ENCODE measurements at places on chromosomes 1 and 21.

DNA sequence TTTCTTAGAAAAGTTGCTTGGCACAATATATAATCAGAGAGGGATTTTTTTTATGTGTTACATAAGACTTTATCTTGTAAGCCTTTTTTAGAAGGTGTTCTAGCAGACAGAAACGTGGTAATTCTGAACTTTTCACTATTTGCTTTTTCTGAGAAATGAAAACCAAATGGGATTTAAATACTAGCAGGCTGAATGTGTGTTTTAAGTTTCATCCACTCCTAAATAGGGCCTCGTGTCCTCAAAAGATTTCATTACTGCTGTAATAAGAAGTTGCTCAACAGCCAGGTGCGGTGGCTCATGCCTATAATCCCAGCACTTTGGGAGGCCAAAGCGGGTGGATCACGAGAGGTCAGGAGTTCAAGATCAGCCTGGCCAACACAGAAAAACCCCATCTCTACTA lies 44.7 kb upstream of the FMO2 start:
- no peak for DNase-seq

- DNase-seq = peak; percentile 55
These were observed 218.0 kb upstream of the GALNT2 start for GRCh38 chr1:229848752-229849677.

DNA sequence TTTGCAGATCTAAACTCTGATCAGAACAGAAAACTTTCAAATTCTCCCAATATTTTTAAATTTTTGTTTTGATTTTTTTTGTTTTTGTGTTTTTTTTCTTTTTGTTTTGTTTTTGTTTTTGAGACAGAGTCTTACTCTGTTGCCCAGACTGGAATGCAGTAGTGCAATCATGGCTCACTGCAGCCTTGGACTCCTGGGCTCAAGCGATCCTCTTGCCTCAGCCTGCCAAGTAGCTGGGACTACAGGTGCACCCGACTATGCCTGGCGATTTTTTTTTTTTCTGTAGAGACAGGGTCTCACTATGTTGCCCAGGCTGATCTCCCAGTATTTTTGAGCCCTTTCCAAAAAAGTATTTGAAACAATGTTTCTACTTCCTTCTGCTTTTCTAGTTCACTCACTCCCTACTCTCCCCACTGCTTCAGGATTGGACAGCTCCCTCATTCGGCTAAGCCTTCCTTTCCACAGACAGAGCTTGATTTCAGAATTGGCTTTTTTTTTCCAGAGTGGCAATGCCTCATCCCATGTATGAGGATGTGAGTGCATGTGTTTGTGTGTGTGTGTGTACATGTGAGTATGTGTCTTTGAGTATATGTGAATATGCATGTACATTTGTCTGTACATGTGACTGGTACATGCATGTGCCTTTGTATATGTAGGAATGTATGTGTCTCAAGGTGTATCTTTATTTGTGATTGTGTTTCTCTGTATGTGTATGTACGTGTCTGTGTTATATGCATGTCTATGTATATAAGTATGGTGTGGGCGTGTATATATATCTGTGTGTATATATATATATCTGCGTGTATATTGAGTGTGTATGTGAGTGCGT lies 11.9 kb downstream of the LHX4 start:
- DNase-seq = peak; percentile 37

DNA sequence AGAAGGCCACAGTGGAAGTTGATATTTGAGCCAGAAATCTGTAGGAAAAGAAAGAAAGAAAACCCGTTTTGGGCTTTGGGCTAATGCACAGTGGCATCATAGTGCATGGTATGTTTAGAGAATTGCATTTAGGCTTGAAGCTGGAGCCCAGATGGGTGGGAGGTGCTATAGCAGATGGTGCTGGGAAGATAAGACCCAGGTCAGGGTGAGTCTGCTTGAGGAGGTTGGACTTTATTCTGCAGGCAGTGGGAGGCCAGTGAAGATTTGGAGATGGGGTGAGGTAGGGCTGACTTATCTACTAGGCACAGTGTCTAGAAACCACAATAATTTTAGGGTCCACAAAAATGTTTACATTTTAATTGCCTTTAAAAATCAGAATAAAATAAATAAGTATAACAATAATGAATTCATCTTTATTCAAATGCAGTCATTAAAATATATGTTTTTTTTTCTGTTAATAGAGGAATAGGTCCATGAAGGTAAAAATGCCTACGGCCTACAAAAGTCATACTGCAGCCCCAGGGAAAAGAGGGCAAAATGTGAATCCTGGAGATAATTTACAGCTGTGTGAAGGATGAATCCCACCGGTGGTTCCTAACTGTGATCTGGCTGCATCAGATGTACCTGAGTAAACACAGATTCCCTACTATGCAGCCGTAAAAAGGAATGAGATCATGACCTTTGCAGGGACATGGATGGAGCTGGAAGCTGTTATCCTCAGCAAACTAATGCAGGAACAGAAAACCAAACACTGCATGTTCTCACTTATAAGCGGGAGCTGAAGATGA lies 8.7 kb downstream of the DNAJC6 start:
- DNase-seq = no peak

DNA sequence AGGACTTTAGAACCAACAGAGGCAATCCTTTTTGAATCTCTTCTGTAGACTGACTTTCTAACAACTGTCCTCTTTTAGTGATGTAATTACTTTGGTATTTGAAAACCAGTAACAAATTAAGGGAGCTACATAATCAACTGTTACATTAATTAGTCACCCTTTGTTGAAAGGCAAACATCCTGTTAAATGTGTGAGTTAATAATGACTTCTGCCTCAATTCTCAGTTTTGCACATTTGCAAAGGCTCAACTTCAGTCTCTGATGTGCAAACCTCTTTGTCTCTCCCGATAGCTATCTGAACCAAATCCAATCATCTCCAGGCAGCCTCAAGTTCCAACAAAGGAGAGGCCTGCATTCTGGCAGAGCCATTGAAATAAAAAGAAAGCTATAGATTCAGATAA lies 135.4 kb upstream of the C8B start:
- no peak for DNase-seq

- no peak for DNase-seq
These were observed 124.3 kb upstream of the SAMSN1 start for GRCh38 chr21:14670409-14670808.

DNA sequence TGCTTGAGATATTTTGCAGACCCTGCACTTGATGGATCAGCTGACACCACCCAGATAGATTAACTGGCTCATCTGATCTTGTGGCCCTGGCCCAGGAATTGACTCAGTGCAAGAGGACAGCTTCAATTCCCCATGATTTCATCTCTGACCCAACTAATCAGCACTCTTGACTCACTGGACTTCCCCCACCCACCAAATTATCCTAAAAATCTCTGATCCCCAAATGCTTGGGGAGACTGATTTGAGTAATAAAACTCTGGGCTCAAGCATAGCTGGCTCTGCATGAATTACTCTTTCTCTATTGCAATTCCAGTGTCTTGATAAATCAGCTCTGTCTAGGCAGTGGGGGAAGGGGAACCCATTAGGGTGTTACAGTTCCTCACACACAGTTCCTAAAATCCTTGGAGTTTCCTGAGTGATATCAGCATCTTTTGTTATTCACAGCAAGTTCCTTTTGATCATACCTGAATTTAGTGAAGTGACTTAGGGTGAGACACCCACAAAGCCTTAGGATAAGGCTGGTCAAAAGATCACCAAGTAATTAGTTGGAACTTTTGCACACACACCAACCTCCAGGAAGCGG lies 104.2 kb downstream of the COP1 start:
- peak; percentile 65 for DNase-seq

DNA sequence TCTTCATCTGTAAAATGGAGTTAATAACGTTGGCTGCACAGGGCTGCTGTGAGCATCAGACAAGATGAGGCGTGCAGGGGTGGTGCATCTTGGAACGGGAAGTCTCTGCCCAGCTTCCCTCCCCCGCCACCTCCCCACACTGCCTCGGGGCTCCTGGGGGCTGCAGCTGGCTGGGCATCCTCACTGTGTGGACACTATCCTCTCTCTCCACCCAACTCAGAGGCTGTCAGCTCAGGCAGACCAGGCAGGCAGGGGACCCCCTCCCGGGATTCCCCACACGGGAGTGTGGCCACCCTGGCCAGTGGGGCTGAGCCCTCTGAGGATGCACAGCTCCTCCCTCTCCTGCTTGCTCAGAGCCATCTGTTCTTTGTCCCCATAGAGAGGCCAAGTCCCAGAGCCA lies 122.7 kb downstream of the CCDC185 start:
- no peak for DNase-seq

GRCh38 chr1:179955287-179955680 lies 674 bp downstream of the CEP350 start:
- DNase-seq = peak; percentile 63

GRCh38 chr21:8990326-8991087 lies 1530.9 kb upstream of the TPTE start:
- no peak for DNase-seq

DNA sequence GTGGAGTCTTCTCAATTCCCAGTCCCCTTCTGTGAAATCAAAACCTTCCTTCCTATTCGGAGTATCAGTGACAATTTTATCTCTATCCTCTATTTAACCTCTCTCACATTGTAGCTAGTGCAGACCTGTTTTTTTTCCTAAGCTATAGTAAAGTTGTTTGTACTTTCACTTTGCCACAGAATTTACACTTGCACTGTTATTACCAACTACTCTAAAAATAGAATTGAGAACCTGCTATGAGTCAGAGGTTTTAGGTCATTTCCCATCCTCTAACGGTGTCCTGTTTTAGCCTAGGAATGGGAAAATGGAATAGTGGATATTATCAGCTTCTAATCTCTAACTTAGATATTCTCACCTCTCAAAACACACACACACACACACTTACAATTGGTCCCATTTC lies 862.7 kb downstream of the NCAM2 start:
- no peak for DNase-seq

- DNase-seq = no peak
These were observed 10.5 kb downstream of the ADORA1 start for GRCh38 chr1:203138066-203138465.

DNA sequence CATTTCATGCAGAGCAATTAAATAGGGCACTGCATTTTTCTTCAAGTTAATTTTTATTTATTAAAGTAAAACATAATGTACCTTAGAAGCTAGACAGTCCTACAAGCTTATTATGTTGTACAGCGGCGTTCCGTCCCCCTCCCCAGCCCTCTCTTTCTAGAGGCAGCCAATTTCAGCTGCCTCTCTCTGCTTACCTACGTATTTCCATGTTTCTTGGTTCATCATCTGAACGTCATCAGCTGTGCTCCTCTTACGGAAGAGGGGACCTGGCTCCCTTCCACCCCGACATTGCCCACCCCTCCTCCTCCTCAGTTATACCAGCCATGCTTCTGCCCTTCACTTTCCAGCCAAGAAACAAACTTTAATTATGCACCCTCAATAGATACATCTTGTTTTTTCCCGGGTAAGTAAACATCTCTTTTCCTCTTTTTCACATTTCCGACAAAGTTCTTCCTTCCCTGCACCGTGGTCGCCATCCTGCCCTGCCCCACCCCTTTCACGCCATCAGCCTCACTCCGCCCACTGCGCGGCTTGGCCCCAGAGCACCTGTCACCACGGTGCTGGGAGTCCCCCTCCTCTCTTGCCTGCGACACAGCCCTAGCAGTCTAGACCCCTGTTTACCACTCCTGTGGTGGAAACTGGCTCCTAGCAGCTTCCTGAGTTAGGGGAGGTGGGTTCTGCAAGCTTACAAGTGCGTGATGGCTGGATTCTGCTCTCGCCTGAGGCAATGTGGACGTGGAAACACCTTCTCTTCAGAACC lies 57.9 kb downstream of the SLC37A1 start:
- DNase-seq = no peak

DNA sequence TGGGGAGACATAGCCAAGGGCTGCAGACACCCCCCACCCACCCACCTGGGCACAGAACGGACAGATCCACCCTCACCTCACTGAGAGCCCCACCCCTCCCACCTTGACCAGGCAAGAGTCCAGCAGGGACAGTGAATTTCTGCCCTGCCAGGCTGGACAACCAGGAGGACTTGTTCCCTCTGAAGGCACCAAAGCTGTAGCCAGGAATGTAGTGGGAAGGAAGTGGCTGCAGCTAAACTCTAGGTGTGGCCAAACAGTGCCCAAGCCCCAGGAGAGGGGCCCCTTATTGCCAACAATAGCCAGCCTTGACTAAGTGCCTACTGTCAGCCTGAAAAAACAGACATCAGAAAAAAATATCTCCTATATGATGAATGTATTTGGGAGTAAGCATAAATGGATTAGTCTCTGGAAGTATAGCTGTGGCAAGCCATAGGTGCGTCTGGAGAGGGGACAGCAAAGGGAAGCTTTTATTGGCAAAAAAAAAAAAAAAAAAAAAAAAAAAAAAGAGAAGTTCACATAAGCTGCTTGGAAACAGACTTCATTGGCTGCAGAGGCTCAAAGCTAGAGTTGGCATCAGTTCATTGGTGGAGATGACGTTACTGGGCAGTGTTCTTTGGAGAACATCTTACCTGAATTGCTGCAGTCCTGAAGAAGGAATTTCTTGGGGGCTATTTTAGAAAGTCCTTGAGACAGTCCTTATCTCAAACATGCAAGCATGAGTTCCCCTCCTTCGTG lies 64.1 kb upstream of the TMEM51 start:
- DNase-seq = peak; percentile 32

GRCh38 chr1:213899413-213899812 lies 88.4 kb upstream of the PROX1 start:
- no peak for DNase-seq

DNA sequence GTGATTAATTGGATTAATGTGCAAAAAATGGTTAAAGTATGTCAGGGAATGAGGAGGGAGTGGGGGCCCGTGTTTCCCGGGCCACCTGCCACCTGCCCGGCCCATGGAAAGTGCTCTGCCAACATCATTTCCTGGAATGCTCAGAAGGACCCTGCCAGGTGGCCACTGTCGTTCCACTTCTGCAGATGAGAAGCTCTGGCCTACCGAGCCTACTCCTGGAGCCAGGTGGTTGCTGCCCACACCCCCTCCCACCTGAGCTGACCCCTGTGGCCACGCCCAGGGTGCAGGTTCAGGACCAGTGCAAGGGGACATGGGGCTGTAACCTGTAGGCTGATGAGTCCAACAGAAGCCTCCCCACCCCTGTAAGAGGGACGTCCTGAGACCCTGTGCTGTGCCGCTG lies 99.7 kb downstream of the PRDM16 start:
- DNase-seq = no peak

DNA sequence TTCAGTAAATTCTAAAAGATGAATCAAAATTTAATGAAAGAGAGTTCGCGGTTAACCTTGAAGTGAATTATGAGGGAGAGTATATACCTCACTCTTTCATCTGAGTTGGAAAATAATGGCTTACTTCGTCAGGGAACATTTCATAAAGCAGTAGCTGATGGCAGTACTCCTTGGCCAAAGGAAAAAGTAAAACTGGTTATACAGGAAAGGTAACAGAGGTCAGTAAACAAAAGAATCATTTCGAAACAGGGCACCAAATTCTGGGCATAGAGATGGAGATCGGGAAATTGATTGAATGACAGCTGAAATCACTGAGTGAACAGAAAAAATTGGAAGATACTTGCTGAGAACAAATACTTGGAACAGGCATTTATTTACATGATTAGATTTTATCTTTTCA lies 199.0 kb downstream of the OLFM3 start:
- DNase-seq = no peak

All from suppressor macrophage (primary cell).